ENCODE measurements at places on chromosomes 7 and 10. TPM values are rescaled to one million over a fixed set of nuclear protein-coding genes. Genes with fewer than 3 reads are reported as not detected.

GRCh38 chr10:126263006-126263676 lies 125.1 kb downstream of the ADAM12 start:
- DNase-seq = no peak

- DNase-seq = no peak
These were observed 68.8 kb downstream of the ITGB8 start for GRCh38 chr7:20399521-20399920.

The OPN1SW gene
- not detected for total RNA-seq

DNA sequence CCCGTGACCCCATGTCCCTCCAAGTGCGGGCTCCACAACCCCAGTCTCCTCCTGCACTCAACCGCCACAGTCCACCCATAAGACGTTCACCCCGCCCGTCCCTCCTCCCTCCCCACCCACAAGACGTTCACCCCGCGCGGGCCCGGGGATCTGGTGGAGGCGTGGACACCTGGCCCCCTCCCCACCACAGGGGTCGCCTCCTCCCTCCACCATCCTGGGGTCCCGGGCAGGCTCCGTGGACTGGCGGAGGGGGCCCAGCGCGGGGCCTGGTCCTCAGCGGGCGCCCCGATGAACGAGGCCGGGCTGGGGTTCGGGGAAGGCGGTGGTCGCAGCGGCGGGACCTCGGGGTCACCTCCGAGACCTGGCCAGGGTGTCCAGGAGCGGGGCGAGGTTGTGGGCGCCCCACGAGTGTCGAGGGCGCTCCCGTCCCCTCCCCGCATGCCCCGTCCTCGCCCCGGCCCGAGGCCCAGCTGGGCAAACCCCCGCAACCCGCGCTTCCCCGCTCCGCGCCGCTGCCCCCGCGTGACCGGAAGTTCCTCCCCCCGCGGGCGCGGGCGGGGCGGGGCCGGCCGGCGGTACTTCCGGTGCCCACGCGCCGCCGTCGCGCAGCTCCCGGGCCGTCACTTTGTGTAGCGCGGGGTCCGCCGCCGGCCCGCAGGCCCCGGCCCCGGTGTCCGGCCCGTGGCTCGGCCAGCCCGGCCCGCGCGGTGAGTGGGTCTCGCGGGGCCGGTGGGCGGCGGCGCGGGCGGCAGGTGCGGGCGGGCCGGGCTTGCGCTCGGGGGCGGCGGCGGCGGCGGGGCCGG lies at the start of gene ZNF316:
Gene ZNF316 (plus strand): TSS at position 578 of the 803 bp plus-strand sequence. CDS start 5,092 bp downstream, outside the sequence.
- DNase-seq = peak; percentile 84

The CRYGN gene
- not detected for total RNA-seq

- DNase-seq = no peak
These were observed 22.4 kb upstream of the IFIT2 start for GRCh38 chr10:89279421-89279869.

DNA sequence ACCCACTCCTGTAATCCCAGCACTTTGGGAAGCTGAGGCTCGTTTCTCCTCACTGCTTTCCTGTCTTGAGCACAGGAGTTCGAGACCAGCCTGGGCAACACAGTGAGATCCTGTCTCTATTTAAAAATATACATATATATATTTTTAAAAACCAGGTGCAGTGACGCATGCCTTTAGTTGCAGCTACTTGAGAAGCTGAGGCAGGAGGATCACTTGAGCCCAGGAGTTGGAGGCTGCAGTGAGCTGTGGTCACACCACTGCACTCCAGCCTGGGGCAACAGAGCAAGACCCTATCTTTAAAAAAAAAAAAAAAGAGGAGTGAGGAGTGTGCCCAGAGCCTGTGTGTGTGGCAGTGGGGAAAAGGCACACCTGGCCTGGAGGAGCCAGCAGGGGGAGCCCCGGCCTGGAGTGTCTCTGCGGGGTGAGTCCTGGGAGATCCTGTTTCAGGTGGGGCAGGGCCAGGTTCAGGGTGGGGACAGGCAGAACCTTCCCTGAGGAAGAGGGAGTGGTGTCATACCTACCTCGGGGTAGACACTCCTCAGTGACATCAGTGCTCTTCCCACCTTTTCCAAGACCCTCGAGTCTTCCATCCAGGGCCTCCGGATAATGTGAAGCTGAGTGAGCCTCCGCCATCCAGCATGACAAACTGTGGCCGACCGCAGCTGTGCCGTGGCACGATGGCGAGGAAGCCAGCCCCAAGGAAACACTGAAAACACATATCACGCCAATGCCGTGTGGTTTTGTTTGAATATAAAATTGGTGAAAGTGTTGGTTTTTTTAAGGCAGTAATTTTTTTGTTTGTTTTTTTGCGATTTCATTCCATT lies 9.0 kb upstream of the ARPC1B start:
- DNase-seq = peak; percentile 74

The LIPF gene
- total RNA-seq = not detected

GRCh38 chr10:8238986-8239385 lies 184.5 kb downstream of the GATA3 start:
- DNase-seq = no peak

DNA sequence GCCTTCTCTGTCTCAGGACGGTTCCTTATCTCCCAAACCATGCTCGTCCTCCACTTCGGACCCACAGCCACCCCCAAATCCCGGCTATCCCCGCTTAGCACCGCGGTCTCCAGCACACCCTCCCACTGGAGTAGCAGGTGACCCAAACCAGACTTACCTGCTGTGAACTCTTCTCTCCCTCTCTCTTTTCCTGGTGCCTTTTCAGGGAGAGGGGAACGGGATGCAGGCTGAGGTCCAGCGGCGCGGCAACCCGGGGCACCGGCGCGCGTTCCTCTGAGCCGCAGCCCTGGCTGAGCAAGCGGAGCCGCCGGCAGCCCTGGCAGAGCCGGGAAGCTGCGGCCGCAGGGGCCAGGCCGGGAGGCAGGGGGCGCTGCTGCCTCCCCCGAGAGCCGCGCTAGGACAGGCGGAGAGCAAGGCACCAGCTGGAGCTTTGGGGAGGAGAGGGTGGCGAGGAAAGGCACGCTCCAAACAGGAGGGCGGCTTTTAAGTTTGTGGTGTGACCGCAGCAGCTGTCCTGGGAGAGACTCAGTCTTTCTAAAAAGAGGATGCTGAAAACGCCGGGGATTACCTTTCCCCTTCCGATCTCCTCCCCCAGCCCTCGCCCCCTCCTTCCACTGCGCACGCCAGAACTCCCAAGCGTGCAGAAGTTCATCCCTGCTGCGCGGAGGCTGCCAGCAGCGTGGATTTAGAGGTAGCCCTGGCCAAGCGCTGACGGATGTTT lies at the start of gene SEMA3D:
Gene SEMA3D (minus strand): TSS at position 536 of the 721 bp plus-strand sequence. CDS start 65,165 bp downstream, outside the sequence.
- peak; percentile 60 for DNase-seq

The AKR1C3 gene
- total RNA-seq = 1,247 TPM

GRCh38 chr7:36607721-36608095 lies 116.6 kb downstream of the AOAH start:
- no peak for DNase-seq

The APBB1IP gene
- 1.5 TPM for total RNA-seq

DNA sequence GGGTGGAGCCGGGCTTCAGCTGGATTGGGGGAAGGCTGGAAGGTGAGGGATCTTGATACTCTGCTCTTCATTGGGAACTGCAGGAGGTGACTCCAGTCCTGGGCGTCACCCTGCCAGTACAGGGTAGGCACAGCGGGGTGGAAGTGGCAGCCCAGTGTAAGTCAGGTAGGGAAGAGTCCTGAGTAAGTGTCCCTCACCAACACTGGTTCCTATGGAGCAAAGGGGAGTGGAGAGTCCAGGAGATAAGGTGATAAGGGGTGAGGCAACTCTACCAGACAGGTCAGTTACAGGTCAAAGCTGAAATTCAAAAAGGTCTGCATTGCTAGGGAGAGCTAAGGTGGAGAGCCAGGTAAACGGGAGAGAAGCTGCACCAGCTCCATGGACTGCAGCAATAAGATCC lies 145.6 kb upstream of the NFE2L3 start:
- DNase-seq = no peak

The FAM25G gene
- total RNA-seq = not detected

- no peak for DNase-seq
These were observed 133.3 kb upstream of the SAMD8 start for GRCh38 chr10:74977913-74978847.

GRCh38 chr7:115350764-115351163 lies 428.9 kb downstream of the MDFIC start:
- DNase-seq = no peak

The CFAP58 gene
- total RNA-seq = 0.74 TPM

- no peak for DNase-seq
These were observed 59.3 kb downstream of the MKI67 start for GRCh38 chr10:128066870-128067382.

- no peak for DNase-seq
These were observed 26.0 kb downstream of the WDR86 start for GRCh38 chr7:151383638-151384351.

The LYZL2 gene
- total RNA-seq = not detected

GRCh38 chr10:90148116-90148855 lies 446.9 kb downstream of the KIF20B start:
- no peak for DNase-seq

The TAS2R41 gene
- total RNA-seq = not detected

The PPP1R9A gene
- 18.6 TPM for total RNA-seq

DNA sequence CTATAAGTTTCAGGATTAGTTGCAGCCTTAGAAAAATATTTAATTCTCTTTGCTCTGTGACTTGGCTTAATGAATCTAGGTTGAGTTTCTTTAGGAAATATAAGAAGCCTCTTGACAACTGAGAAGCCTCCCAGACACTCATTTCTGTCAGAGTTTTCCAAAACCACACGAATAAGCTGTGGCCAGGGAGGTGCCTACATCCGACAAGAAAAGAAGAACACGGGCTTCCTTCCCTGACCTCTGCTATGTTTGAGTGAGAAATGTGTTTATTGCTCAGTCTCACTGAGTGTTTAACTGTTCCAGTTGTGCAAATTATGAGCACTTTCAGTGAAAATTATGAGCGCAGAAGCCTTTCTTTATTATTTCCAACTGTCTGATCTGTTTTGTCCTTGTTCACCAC lies 105.0 kb downstream of the TRIL start:
- no peak for DNase-seq

- no peak for DNase-seq
These were observed 79.3 kb downstream of the PLXDC2 start for GRCh38 chr10:19895500-19895899.

The ATG9B gene
- not detected for total RNA-seq

- DNase-seq = no peak
These were observed 372.4 kb upstream of the VWC2 start for GRCh38 chr7:49400891-49401550.

DNA sequence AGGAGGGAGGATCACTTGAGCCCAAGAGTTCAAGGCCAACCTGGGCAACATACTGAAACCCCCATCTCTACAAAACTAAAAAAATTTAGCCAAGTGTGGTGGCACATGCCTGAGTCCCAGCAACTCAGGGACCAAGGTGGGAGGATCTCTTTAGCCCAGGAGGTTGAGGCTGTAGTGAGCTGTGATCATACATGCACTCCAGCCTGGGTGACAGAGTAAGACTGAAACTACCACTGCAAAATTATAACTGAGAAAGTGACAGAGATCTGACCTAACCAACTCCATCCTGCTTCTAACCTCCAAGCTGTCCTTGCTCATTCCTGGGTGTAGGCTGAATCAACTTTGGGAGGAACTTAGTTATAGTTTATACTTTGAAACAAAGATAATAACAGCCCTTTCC lies 59.4 kb downstream of the HTR7 start:
- no peak for DNase-seq

The ADAM12 gene
- 0.24 TPM for total RNA-seq

The PRSS1 gene
- total RNA-seq = 8.7 TPM

DNA sequence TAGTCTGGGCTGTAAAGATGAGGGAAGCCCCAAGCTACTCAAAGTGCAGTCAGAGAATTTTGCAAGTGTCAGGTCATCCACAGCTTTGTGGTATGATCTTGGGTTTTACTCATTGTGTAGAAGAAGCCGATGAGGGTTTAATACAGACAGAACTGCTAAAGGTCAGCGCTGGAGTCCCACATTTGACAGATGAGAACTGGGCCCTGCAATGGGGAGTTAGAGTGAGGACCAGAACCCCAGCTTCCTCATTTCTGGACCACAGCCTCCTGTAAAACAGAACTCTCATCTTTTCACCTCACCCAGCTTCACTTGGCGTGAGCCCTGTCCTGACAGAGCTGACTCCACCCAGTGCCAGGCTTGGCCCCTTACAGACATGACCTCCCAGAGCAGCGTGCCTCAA lies 20.1 kb downstream of the LRRC20 start:
- DNase-seq = no peak

The ATRNL1 gene
- total RNA-seq = 3.4 TPM

DNA sequence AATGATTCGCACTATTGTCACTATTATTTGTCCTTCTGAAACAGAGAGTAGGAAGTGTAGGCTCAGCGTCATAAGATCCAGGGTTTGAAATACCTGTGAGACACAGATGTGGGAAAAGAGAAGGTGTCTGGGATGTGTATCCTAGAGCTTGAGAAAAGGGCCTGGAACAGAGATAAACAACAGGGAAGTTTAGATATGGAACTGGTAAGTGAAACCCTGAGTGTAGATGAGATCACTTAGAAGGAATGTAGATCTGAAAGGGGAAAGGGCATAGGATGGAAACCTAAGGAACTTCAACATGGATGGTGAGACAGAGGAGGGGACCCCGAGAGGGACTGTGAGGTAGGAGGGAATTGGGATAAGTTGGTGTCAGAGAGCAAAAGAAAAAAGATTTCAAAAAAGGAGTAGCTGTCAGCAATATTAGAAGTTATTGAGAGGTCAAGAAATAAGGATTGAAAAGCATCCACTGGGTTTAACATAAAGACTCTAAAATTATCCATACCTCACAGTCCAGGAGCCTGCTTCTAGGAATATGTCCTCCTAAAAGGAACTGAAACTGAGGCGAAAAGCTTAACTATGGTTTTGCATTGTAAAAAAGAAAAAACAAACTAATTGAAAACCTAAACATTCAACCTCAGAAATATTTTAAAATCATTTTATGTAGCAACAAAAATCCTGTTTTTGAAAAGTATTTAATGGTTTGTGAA lies 119.2 kb upstream of the NPVF start:
- no peak for DNase-seq

- DNase-seq = no peak
These were observed 59.3 kb downstream of the DGKI start for GRCh38 chr7:137787301-137787976.

DNA sequence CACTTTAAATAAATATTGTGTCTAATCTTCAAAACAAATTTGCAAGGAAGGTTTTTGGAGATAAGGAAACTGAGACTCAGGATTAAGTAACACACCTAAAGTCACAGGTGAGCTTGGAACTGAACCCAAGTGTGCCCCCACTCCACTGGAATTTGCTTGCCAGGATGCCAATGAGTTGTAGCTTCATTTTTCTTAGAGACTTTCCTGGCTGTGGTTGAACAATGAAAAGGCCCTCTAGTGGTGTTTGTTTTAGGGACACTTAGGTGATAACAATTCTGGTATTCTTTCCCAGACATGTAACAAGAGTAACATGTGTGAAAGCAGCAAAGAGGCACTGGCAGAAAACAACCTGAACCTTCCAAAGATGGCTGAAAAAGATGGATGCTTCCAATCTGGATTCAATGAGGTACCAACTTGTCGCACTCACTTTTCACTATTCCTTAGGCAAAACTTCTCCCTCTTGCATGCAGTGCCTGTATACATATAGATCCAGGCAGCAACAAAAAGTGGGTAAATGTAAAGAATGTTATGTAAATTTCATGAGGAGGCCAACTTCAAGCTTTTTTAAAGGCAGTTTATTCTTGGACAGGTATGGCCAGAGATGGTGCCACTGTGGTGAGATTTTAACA lies 1.5 kb downstream of the IL6 start:
- DNase-seq = no peak

All from psoas muscle (tissue), 8 donors.